ENCODE measurements at places on chromosomes 6 and 20.
A peak's percentile ranks its signal among the peaks of the same experiment; 100 is the strongest.

DNA sequence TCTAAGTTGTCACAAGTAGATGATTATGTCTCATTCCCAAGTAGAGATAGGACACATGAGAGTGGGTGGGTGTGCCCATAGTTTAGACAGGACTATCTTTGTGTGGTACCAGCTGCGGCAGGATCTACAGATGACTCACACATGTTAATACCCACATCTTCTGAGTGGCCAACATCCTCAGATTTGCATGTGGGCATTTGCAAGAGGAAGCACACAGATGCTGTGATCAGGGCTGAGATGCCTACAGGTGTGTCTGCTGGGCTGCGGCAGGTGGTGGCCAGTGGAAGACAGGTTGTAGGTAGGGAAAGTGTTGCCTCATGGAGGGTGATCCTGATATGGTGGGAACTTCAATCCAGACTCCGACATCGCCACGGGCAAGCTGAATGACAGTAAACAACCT lies 50.8 kb downstream of the UTRN start:
- DNase-seq: no peak

DNA sequence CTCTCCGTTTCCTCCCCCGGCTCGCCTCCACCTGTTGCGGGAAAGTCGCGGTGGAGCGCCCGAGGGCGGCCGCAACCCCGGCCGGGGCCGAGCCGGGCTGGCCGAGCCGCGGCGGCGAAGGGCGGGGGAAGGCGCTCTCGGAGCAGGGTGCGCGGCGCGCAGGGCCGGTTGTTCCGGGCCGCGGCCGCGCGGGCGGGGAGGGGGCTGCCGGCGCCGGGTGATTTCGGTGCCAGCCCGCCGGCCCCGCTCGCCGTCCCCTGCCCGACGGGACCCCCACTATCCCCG lies 235 bp downstream of the MAP7 start:
- peak; percentile 76 for DNase-seq

DNA sequence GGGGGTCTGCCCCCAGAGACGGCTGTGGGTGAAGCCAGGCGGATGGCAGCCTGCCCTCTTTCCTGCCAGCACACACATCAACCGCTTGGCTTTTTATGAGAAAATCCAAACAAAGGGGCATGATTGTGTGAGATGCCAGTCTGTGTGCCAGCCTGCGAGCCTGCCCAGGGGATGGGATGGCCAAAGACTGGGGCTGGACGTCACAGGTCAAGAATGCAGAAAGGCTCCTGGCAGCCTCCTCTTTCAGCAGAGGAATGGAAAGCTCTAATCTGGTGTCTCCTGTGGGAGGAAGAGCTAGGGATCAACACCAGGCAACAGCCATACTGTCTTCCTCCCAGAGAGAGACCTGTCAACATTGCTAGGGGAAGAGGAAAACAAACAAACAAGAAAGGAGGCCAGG lies 15.8 kb downstream of the TUBB2B start:
- peak; percentile 51 for DNase-seq

DNA sequence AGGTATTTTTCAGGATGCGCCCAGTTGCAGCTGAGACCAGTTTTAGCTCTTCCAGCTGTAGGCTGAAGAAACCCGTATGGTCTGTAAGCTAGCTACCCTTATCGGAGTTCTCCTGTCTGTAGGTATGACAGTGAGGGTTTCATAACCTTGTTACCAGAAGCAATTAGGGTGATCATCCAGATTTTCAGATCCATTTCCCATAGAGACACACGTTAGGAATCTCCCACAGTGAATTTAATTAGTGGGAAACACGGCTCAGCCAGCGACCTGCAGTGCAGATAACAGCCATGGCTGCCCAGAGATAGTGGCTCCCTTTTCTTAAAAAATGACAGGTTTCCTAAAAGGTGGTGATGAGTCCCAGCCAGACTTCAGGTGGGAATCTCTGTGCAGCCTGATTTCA lies 111.1 kb downstream of the BTBD3 start:
- DNase-seq: no peak

GRCh38 chr6:89007209-89008000 lies 44.0 kb upstream of the RNGTT start:
- DNase-seq: no peak

DNA sequence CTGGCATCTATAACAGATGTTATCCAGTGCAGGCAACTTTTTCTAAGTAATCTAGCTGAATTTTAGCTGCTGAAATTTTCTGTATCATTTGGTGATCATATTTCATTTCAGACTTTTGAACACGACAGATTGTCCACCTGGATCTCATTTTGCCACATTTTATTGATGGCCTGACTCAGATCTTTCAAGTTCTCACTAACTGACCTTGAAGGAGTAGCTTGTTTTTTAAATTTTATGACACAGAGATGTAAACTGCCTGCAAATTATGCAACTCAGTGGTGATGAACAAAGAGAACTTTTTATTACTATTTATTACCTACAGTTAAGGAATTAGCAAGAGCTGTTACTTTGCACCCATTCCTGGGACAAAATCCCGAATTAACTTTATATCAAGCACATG lies 366.4 kb downstream of the PAX1 start:
- no peak for DNase-seq

GRCh38 chr6:163318071-163318786 lies 96.3 kb upstream of the QKI start:
- DNase-seq: no peak

- DNase-seq: peak; percentile 42
Measured at GRCh38 chr20:47875297-47876025, 90.2 kb upstream of the SULF2 start.

DNA sequence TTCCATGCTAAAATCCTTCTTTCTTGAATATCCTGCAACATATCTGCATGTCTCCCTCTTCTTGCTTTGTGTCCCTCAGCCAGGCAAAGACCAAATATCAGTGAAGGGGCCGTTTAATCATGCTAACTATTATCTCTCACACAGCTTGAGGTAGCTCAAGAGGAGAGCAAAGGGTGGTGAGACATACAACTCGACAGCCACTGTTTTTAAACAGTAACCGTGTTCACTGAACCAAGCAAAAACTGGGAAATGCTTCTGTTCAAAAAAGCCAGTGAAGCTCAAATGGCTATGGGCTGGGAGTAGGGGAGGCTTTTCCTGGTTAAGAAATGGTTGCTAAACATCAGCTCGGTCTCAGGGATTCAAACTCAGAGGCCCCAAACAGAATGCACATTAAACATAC lies 83.4 kb downstream of the MAP7 start:
- no peak for DNase-seq

- DNase-seq: no peak
Measured at GRCh38 chr6:109300874-109301273, 81.4 kb downstream of the CD164 start.

- DNase-seq: peak; percentile 74
Measured at GRCh38 chr6:38871741-38872568, 156.8 kb downstream of the DNAH8 start.

- DNase-seq: no peak
Measured at GRCh38 chr20:7798176-7798575, 142.1 kb downstream of the HAO1 start.

DNA sequence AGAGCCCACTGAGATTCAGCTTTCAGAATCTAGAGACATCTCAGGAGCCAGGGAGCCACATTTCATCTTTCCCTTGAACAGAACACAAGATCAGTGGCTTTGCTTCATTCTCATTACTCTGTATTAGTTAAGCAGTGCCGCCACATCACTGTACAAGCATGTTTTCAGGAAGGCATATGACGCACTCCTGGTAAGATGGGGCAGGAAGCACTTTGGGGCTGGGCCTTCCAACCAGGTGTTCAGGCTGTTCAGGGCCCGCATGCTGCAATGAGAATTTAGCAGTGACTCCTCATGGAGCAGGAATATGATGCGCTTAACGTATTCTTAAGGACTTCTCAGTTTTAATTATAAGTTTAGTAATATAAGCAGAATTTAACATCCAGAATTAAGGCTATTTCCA lies 29.7 kb upstream of the GNRH2 start:
- no peak for DNase-seq

- DNase-seq: no peak
Measured at GRCh38 chr20:35831029-35831428, 59.2 kb downstream of the PHF20 start.

DNA sequence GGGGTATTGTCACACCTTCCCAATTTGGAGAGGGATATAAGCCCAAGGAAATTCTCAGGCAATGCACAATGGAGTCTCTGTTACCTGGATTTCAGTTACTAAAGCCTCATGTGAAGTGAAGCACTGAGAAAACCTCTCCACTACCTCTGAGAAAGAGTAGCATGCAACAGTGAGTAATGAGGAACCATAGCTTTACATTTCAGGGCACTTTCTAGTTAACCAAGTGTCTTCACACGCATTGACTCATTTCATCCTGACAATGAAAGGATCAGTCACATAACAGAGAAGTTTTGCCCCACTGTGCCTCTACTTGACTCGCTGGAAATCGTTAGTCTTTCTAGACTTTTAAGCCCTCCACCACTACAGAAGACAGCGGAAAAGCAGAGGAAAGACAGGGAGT lies 86.2 kb upstream of the ARID1B start:
- DNase-seq: no peak

- DNase-seq: no peak
Measured at GRCh38 chr6:70700922-70701876, 33.5 kb downstream of the SMAP1 start.

- DNase-seq: peak; percentile 49
Measured at GRCh38 chr6:25889877-25890853, 16.1 kb upstream of the SLC17A3 start.

- no peak for DNase-seq
Measured at GRCh38 chr6:86477500-86478148, 459.7 kb upstream of the HTR1E start.

DNA sequence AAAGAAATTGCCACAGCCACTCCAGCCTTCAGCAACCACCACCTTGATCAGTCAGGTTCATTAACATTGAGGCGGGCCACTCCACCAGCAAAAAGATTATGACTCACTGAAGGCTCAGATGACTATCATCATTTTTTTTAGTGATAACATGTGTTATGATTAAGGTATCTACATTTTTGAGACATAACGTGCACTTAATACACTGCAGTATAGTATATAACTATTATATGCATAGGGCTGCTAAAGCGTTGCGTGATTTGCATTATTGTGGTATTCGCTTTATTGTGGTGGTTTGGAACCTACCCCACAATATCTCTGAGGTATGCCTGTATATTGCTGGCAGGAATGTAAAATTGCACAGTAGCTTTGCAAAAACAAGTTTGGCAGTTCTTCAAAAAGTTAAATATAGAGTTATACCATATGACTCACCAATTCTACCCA lies 6.8 kb upstream of the RIPK1 start:
- DNase-seq: no peak

- no peak for DNase-seq
Measured at GRCh38 chr20:23744817-23745216, 5.9 kb downstream of the CST1 start.

DNA sequence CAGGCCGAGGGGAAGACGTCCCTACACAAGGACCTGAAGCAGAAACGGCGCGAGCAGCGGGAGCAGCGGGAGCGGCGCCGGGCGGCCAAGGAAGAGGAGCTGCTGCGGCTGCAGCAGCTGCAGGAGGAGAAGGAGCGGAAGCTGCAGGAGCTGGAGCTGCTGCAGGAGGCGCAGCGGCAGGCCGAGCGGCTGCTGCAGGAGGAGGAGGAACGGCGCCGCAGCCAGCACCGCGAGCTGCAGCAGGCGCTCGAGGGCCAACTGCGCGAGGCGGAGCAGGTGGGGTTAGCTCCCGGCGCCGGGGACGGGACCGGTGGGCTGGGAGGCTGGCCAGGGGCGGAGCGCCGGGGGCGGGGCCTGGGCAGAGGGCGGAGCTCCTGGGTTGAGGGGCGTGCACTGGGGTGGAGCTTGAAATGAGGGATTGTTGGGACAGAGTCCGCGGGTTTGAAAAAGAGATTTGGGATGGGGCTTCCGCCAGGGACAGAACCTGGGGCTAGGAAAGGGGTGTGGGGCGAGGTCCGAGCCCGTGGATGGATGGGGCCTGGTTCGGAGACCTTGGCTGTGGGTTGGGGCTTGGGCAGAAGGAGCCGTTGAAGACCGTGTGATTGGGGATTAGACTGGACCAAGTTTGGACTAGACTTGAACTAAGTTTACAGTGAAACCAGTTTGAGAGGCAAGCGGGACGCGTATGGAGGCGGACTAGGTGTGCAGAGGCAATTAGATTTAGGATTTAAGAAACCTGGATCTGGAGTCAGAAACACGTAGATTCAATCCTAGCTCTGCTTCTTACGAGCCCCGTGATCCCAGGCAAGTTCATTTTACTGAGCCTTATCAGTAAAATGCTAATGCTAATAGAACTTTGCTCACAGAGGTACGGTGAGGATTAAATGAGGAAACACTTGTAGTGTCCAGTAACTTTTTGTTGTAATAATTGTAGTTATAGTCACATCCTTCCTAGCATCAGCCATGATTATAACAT lies 20.9 kb downstream of the DEF6 start:
- DNase-seq: peak; percentile 95

- no peak for DNase-seq
Measured at GRCh38 chr6:1091900-1092299, 220.0 kb upstream of the FOXQ1 start.

DNA sequence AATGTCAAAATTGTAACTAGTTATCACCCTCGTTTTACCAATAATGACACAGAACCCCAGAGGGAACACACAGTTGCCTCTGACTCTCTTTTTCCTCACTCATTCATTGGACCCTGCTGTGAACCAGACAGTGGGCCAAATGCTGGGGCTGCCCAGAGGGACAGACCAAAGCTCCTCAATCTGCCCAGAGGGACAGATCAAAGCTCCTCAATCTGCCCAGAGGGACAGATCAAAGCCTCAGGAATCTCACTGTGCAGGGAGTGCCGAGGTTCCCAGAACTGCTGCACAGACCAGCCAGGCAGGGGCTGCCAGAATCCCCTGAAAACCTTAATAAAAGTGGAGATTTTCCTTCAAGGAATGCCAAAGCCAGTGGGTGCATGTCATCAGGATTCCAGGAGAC lies 179.1 kb downstream of the SOD2 start:
- DNase-seq: no peak

- peak; percentile 75 for DNase-seq
Measured at GRCh38 chr20:37992802-37993409, 40.4 kb downstream of the TTI1 start.

GRCh38 chr6:81216668-81217067 lies 535.8 kb downstream of the TENT5A start:
- no peak for DNase-seq

- DNase-seq: peak; percentile 33
Measured at GRCh38 chr6:137894779-137895385, 27.8 kb downstream of the TNFAIP3 start.

DNA sequence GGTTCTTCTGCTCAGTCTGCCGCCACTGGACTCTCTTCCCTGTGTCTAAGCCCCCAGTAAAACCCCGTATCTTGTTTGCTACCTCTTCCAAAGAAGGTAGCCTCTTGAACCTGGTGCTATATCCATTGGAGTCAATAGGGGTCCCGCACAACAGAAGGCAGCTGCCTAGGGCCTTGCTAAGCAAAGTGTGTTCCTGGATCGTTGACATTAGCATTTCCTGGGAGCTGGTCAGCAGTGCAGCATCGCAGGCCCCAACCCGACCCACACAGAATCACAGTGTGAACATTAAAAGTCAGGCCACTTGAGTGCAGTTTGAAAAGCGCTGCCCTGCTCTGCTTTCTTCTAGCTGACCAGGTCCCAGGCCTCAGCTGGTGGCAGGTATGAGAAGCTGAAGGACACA lies 2.9 kb downstream of the ADA start:
- no peak for DNase-seq

- DNase-seq: peak; percentile 48
Measured at GRCh38 chr20:36462440-36463211, 78.7 kb upstream of the MYL9 start.
